ENCODE measurements at places on chromosomes 16 and 17.
A peak's percentile ranks its signal among the peaks of the same experiment; 100 is the strongest.

DNA sequence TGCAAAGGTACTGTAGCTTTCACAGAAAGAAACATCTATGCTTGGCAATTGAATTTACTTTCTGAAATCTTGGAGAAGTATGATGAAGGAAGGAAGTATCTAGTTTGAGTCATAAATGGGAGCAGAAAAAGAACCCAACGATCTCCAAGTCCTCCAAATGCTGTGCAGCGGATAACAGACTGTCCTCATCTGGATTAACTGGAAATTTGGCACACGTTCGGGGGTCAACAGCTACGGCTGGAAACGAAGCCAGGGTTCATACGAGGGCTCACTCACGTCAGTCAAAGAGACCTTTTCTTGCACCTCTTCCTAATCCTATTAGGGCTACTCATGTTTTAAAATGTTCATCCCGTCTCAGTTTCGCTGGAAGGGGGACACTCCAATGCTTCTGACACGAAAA, 152.0 kb downstream of the ZFHX3 start:
- DNase-seq: no peak

GRCh38 chr16:3819746-3820724, 60.5 kb downstream of the CREBBP start:
- no peak for DNase-seq

GRCh38 chr17:50768346-50768761, 1.0 kb upstream of the ANKRD40CL start:
- DNase-seq: peak; percentile 59

- peak; percentile 65 for DNase-seq
Observed at GRCh38 chr16:58500430-58501241, 693 bp downstream of the NDRG4 start.

DNA sequence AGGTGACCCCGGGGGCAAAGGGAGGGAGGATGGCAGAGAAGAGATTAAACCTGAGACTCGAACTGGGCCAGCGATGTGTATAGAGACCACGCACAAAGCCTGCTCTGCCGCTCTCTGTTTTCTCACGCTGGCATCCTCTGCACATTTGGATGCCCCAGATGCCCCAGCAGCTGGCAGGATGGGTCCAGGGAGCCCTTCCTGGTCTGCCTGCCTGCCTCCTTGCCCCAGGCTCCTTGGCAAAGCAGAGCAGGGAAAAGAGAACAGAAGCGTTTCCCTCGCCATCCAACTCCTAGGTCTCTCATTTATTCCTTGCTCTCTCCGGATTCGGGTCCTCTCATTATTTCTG, 5.2 kb upstream of the PIPOX start:
- DNase-seq: no peak

Data from coronary artery (tissue), 2 donors.